Astrocyte (in vitro differentiated cells and primary cell): ENCODE measurements at places on chromosomes 3 and 15. TPM values are rescaled to one million over a fixed set of nuclear protein-coding genes. Genes with fewer than 3 reads are reported as not detected.

GRCh38 chr15:76533995-76534394 lies 197.4 kb downstream of the ISL2 start:
- DNase-seq, result peak; percentile 3

- no peak for DNase-seq
These were observed 56.2 kb downstream of the ATP2C1 start for GRCh38 chr3:130950124-130950523.

GRCh38 chr3:172151651-172152649 lies 112.6 kb downstream of the FNDC3B start:
- DNase-seq, result no peak

GRCh38 chr3:135792858-135793475 lies 172.6 kb upstream of the PPP2R3A start:
- DNase-seq, result peak; percentile 8

DNA sequence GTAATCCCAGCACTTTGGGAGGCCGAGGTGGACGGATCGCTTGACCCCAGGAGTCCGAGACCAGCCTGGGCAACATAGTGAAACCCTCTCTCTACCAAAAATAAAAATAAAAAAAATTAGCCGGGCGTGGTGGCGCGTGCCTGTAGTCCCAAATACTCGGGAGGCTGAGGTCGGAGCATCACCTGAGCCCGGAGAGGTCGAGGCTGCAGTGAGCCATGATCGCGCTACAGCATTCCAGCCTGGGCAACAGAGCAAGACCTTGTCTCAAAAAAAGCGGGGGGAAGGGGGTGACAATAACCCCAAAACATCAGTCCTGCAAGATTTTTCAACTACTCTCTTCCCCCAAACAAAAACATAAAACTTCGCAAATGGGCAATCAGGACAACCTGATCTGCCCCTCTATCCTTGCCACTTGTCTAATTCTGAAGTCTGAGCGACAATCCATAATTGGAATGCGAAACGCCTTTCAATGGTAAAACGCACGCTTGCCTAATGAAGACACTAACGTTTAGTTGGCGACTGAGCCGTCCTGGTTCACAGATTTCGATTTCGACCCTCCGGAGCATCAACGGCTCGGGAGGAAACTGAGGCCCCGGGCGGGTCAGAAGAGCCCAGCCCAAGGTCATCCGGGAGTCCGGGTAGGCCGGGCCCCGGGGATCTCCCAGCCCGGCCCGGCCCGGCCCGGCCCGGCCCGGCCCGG lies 868 bp downstream of the BTBD1 start:
- no peak for DNase-seq

GRCh38 chr3:185696039-185696438 lies 109.9 kb downstream of the SENP2 start:
- DNase-seq, result no peak

- DNase-seq, result no peak
These were observed 407.1 kb downstream of the VPS13C start for GRCh38 chr15:61653110-61653509.

- no peak for DNase-seq
These were observed 37.6 kb downstream of the LRRN1 start for GRCh38 chr3:3836845-3837244.

- DNase-seq, result no peak
These were observed 47.2 kb upstream of the KY start for GRCh38 chr3:134697830-134698689.

DNA sequence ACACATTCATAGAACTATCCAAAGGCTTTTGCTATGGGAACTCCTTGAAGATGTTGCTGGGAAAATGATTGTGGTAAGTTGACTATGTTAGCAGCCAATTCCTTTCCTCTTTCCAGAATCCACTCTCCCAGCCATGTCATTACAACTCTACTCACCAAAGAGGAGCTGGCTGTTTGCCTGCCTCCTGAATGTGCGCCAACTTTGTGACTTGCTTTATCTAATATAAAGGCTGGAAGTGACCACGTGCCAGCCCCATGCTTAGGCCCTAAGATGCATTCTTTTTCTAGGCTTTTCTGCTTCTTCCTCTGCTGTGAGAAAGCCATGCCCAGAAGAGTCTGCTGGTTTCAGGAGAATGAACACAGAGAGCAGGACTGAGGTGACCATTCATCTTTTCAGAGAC lies 182.2 kb downstream of the GABRB3 start:
- DNase-seq, result no peak

DNA sequence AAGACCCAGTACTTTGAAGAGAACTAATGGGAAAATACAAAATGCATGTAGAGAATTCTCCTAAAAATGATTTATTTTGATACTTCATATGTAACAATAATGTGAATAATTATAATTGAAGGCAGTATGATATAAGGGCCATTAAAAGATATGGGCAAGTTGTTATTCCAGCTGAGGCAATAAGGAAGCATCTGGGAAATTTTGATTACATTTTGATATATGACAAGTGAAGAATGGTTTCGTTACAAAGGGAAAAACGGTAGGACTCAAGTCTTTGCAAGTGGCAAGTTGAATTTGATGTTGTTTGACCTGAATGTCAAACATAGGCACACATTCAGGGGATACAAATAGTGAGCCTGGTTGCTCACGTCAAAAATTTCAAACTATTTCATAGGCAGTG lies 137.9 kb upstream of the TP63 start:
- DNase-seq, result no peak

DNA sequence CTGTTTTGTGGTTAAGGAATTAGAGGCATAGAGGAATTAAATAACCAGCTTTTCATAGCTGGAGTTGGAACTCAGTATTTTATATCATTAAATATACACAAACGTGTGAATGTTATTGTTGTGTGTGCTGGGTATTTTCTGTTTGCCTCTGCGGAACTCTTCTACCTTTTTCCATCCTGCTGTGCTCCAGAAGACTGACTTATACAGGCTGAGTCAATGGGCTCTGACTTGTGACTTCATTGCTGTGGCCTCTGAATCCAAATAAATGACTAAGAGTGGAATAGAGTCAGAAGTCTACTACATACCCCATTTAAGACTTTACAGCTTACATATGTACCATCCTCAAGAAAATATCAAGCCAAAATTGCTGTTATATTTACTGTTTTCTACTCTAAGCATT lies 17.6 kb downstream of the ARIH1 start:
- peak; percentile 84 for DNase-seq

DNA sequence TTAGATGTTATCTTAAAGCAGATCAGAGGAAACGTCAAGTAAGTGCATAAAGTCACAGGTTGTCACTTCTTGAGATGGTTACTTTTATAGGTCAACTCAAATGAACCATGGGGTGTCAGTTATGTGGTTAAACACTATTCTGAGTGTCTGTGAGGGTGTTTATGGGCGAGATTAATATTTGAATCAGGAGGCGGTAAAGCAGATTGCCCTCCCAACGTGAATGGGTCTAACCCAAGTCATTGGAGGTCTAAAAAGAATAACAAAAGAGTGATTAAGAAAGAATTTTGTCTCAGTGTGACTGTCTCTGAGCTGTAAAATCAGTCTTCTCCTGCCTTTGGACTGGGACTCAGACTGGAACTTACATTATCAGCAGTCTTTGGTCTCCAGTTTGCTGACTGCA lies 977.5 kb downstream of the NAALADL2 start:
- no peak for DNase-seq

DNA sequence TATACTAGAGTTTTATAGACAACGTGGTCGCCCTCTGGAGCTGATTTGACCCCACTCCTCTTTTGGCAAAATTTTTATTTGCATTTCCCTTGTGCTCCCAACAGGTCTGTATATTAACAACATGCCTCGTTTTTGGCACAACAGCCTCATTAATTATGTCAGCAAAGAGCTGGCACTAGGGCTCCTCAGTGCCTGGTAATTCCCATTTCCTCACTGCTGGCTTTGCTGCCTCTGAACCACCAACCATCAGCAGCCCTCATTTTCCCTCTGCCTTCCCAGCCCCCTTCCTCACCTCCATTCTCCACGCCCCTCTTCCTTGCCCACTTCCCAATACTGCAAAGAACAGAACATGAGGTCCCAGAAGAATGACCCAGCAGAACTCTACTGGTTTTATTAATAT lies 204.8 kb downstream of the ABHD5 start:
- DNase-seq, result no peak

DNA sequence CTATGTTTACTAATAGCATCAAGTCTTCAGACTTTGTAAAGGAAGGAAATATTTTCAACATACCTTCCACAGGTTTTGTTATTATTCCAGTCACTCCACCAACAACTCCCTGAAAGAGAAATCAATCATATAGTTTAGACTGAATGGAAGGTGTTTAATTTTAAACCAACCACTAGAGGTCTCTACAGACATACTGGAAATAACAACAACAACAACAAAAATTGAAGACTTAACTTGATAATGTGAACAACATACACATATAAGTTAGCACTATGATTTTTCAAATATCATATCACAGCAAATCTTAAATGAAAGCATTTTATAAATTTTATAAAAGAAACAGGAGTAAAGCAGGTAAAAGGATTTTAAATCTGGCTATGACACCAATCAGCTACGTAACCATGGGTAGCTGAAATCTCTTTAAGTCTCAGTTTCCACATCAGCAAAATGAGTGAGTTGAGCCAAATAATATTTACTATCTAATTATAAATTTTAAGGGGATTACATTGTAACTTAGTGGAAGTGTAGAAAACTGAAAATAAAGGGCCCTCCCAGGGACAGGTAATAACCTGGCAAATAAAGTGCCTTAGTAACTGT lies 188.2 kb downstream of the VPS13C start:
- DNase-seq, result no peak

DNA sequence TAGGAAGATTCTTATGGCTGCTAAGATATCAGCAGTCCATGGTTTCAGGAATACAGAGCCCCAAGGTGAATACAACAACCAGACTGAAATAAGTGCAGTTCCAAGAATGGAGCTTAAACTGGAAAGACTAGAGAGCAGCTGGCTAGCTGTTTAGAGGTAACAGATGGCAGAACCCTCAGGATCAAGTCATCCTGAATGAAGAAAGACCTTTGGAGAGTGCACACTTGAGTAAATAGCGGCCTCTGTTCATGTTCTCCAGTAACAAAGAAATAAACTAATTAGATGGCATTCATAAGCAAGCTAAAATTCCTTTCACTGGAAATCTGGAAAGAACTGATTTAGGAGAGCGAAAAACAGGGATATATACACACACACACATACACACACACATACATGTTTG lies 968.4 kb downstream of the FHIT start:
- DNase-seq, result no peak

DNA sequence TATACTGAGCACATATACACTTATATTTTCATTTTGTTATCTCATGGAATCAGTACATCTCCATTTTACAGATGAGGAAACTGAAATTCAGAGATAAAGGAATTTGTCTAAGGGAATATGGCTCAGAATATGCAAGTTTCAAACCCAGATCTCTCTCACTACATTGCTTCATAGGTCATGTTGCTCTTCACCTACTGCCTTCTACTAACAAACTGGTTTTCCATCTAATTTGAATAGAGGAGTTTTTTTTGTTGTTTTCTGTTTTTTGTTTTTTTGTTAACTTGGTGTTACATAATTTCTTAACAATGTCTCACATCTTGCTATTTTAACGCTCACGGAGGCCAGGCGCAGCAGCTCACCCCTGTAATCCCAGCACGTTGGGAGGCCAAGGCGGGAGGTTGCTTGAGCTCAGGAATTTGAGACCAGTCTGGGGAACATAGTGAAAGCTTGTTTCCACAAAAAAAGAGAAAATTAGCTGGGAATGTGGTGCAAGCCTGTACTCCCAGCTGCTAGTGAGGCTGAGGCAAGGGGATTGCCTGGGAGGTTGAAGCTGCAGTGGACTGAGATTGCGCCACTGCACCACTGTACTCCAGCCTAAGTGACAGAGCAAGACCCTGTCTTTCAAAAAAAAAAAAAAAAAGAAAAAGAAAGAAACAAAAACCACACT lies 37.0 kb downstream of the FMN1 start:
- DNase-seq, result no peak

DNA sequence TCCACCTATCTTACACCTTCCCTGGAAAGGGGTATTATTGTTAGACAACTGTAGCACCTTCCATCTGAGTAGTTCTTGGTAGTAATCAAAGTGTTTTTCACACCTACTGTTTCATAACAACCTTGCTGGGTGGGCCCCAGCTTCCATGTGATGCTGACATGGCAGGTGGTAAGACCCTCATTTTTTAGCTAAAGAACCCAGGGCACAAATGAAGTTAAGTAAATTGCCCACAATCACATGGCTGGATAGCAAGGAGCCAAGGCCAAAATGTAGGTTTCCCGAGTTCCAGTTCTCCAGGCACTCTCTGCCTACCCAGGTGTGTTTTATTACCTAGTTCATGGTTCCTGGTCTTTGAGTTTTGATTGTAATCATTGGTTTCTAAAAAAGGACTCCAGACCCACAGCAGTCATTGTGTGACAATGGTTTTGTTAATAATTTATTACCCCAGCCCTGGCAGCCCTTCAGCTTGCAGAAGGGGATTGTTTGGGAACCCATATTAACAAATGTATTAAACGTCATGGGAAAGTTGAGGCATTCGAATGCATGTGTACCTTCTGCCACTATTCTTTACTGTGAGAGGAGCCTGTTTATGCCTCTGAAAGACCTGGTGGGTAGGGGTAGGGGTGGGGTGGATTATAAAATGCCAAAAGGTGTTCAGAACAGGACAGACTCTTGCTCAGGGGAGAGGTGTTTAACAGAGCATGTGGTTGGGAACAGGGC lies 222.2 kb upstream of the BHLHE40 start:
- no peak for DNase-seq

GRCh38 chr15:37903919-37904625 lies 30.4 kb upstream of the TMCO5A start:
- no peak for DNase-seq

DNA sequence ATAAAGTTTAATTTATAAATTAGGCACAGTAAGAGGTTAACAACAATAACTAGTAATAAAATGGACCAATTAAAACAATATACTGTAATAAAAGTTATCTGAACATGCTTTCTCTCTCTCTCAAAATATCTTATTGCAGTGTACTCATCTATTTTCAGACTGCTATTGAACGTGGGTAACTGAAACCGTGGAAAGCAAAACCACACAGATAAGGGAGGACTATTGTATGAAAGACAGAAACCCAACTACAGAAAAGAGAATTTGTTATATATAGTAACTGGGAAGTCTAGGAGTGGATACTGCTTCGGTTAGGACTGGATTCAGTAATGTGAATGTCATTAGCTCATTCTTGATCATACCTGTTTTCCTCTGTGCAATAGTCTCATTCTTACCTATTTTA lies 119.3 kb upstream of the DAZL start:
- DNase-seq, result peak; percentile 32

DNA sequence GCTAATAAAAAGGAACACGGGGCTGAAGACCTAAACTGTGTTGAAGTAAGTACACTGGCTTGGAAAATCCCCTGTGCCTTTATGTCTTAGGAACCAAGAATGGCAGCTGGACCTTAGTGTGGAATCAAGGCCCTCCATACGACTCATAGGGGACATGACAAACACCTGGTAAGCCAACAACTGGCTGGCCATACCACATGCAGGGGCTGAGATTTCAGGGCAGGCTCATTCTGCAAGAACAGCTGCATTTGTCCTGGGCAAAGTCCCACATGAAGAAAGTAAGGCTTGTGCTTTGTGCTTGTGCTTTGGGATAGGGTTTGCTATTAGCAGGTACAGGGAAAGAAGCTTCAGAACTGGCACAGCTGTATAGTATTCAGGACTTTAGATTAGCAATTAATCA lies 18.0 kb downstream of the ETV5 start:
- no peak for DNase-seq

The VIPR1 gene
- 0.68 TPM in 1 of 2 replicates, not detected in the other for total RNA-seq

The CTDSPL2 gene
- 39.8 and 40.4 TPM in 2 replicates for total RNA-seq

The IL17RB gene
- total RNA-seq, result 0.16 TPM in 1 of 2 replicates, not detected in the other

The RTP1 gene
- not detected in 2 replicates for total RNA-seq

The ALS2CL gene
- 8.5 and 13.5 TPM in 2 replicates for total RNA-seq

The TLR9 gene
- 0.25 and 0.36 TPM in 2 replicates for total RNA-seq

The QARS1 gene
- 189 and 231 TPM in 2 replicates for total RNA-seq

The CISH gene
- total RNA-seq, result 0.75 and 1.2 TPM in 2 replicates

The GOLGA6L4 gene
- total RNA-seq, result 3.3 and 4.6 TPM in 2 replicates

The SNTN gene
- total RNA-seq, result not detected in 2 replicates

The TM4SF1 gene
- 28.9 and 31.3 TPM in 2 replicates for total RNA-seq

The TASOR gene
- total RNA-seq, result 42.0 and 47.2 TPM in 2 replicates

The HAPLN3 gene
- 6.8 and 8.2 TPM in 2 replicates for total RNA-seq
